Stimulated activated CD4-positive, alpha-beta T cell treated with anti-CD3 and anti-CD28 coated beads, Interleukin-4, amount 100 ng/mL, for 48 hours (primary cell): ENCODE measurements at places on chromosomes 4 and X.

- no peak for DNase-seq
These were observed 132.7 kb downstream of the ARHGAP10 start for GRCh38 chr4:147864607-147865006.

- DNase-seq, result no peak
These were observed 142.9 kb downstream of the TMEM164 start for GRCh38 chrX:110145854-110146253.

DNA sequence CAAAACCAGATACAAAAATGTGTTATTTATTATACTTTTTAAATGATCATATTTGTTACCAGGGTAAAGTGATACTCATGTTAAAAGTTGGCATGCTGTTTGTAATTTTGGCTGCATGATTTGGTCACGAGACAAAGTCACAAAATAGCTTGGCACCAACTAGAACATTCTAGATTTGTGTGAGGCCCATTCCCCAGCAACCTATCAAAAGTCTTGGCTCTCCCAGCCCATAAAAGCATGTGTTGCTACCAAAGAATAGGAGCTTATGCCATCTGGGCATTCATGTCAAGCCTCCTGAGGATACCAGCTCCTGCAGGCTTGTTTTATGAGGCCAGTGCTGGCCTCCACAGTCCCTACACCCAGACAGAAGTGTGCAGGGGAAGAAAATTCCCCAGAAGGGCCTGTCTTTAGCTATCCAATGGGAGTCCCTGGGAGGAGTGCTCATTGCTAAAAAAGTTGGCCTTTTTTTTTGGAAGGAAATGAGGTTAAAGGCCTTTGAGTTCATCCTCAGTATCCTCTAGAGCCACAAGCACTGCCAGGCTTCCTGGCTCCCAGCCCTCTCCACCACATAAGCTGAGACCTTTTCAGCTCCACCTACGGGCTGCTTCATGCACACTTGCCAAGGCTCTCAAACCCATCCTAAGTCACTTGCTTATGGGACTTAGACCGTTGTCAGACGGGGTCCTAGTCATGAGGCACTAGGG lies 211.9 kb upstream of the EOLA2 start:
- DNase-seq, result no peak

DNA sequence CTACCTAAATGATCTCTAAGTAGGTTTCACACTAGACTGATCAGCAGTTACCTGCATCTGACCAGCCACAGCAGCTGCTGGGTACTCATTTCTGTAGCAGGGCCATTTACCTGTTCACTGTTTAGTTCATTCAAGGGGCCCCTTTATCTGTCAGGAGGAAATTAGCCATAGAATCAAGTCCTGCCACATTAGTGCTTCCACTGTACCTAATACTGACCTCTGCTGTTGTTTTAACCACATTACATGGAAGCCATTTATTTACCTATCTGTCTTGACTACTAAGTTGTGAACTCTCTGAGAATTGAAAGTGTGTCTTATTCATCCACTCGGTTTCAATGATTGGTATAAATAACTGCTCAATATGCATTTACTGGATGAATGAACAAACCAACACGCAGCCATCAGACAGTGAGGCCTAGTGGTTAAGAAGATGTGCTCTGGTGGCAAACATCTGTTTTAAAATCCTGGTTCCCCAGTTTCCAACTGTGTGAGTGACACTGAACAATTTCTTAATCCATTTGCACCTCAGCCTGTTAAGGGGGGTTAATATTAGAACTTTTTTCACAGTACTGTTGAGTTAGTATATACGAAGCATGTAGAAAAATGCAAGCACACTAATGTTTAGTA lies 30.0 kb upstream of the ANXA5 start:
- DNase-seq, result peak; percentile 16

DNA sequence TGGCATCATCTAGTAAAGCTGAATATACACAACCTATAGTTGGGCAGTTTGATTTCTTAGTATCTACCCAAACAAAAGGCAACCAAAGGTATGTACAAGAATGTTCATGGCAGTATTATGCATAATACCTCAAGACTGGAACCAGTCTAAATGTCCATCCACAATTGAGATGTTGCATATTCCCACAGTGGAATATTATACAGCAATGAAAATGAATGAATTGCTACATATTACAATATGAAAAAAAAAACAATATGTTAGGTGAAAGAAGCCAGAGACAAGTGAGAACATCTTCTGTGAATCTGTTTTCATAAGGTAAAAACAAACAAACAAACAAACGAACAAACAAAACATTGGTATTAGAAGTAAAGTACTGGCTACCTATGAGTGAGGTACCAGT lies 11.6 kb upstream of the RAB28 start:
- no peak for DNase-seq

DNA sequence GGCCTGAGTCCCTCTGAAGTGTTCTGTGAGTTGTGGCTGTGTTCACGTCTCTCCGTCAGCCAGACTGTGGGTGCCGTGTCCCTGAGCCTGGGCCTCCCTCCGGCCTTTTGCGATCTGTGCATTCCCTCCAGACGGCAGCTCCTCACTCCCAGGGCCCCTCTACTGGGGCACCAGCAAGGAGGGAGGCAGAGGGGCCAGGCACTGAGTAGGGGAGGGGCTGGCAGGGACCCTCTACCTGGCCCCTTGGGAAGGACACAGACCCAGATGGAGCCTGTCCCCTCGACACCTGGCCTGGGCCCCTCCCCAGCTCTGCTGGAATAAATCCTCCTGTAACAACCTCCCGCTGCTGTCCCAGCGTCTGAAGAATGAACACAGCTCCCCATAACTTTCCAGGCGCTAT lies 110.0 kb upstream of the NKX1-1 start:
- no peak for DNase-seq

GRCh38 chr4:186148336-186148975 lies 42.9 kb upstream of the CYP4V2 start:
- no peak for DNase-seq

GRCh38 chr4:40669504-40669903 lies 39.8 kb upstream of the RBM47 start:
- DNase-seq, result peak; percentile 11

DNA sequence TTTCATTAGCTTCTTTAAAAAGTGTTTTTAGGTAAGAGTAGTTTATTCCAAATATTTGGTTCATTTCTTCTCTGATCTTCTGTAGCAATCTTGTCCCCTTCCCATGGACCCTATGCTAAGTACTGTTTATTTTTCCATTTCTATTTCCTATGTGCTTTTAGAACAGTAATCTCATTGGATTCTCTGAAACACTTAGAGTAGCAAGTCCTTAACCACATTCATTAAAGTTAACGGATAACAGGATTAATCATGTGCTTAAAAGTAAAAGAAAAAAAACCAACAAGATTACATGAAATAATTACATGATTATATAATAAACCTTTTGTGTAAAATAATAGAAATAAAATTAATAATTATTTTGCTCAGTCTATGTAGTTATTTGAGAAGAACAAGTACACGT lies 929.7 kb downstream of the C4orf33 start:
- DNase-seq, result no peak

DNA sequence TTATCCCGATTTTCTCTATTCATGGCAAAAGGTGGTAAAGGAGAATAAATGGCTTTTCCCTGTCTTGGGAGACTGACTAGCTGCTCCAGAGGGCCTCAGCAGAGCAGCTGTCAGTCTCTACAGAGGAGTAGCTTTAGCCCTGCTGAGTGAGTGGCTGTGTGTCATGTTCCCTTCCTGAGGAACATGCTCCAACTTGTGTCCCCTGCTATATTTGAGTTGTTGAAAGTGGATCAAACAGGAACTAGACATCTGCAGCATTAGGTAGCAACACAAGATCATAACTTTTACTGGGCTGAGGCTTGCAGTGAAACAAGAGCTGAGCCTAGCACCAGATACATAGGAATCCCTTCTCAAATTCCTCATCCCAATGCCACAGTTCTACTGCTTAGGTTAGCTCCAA lies 26.7 kb upstream of the PLAC1 start:
- no peak for DNase-seq

DNA sequence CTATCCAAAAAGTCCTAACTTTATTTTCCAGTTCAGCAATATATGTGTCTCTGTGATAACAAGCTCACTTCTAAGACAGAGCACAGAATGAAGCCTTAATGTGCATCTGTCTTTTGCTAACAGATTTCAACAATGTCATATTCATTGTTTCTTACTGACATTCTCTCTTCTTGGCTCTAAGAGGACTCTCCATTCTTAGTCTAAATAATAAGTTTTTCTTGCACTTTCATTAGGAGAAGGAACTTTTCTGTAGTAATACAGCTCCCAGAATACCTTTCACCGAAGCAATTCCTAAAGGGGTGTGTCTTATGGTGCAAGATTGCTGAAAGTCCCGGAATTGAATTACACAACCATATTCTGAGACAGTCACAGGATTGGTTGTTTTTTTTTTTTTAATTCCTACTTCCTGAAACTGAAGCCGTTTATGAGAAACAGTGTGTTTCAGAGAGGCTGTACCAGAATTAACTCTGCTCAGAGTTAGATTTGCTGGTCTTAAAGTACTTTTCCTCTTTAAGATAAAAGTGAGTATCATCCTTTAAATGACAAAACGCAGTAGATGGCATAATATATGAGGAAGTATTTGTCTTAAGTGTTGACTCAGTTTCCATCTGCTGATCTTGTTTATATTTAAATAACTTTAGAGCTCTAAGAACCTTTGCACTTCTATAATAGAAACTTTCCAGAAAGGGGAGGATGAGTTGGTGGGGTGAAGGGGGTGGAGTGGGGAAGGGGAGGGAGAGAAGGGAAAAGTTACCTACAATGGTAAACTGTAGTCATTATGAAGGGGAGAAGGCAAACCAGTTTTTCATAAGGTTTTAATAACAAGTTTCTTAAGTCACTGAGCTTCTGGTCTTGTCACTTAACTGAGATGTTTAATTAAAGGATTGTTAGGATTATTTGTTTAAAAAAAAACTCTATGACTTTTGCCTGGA lies at the start of gene ALPK1:
Gene ALPK1 (plus strand): TSS at position 421 of the 932 bp plus-strand sequence.
- DNase-seq, result no peak

- no peak for DNase-seq
These were observed 1508.3 kb upstream of the TENM3 start for GRCh38 chr4:180734753-180735432.

DNA sequence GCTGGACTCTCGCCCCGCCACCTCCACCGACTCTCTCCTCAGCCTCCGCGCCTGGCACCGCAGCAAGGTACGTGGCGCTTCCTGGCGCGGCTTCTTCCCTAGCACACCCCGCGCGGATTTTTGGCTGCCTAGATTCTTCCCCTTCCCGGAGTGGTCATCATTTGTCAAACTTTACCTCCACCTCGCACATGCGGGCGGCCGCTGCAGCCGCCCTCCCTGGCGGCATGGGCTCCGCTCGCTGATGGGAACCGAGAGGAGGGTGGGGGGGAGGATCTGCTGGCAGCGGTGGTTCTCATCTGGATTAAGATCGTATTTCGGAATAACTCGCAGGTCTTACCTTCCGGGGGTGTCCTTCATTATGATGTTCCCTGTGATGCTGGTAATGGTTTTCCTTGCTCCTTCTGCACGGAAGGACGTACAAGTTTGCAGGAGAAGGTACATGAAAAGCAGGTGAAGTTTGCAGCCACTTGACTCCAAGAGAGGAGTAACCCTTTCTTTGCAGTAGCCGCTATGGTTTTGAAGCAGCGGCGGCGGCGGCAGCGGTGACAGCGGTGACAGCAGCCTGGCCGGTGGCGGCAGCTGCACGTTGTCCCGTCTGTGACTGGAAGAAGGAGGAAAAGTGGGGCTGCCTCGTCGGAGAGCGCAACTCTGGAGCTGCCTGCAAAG lies 2183.9 kb upstream of the TENM3 start:
- DNase-seq, result no peak

DNA sequence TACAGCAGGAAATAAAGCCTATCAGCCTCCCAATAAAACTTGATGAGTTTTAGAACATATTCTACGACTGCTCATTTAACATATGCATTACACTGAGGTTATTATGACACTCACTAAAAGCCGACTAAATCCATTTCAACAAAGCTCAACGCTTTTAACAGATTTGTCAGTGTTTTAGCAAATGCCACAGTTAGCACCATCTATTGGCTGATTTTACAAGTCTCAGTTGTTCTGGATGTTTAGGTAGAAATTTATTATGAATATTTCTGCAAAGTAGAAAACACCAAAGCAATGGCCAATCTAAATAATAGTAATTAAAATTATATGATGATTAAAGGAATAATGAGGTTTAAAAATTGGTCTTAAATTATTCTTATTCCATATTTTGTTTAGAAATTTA lies 993.2 kb upstream of the PCDH7 start:
- no peak for DNase-seq

DNA sequence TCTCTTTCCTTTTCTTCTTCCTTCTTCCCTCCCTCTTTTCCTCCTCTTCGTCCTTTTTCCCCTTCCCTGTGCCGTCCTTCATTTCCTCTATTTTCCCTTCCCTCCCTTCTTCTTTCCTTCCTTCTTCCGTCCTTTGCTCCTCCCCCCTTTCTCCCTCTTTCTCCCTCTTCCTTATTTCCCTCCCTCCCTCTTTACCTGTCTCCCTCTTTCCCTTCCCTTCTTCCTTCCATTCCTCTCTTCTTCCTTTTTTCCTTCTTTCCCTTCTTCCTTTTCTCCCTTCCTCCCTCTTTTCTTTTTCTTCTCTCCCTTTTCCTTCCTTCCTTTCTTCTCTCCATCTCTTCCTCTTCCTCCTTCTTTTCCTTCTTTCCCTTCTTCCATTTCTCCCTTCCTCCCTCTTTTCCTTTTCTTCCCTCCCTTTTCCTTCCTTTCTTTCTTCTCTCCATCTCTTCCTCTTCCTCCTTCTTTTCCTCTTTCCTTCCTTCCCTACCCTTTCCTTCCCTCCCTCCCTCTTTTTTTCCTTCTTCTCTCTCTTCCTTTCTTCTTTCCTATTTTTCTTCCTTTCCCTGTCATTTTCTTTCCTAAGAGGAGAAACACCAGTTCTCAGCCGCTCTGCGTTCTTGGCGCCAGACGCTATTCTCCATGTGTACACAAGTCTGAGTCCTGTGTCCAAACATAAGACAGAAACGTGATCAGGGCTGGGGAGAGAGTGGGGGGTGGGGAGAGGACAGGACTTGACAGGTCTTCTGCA lies 597.1 kb downstream of the MID1IP1 start:
- no peak for DNase-seq

DNA sequence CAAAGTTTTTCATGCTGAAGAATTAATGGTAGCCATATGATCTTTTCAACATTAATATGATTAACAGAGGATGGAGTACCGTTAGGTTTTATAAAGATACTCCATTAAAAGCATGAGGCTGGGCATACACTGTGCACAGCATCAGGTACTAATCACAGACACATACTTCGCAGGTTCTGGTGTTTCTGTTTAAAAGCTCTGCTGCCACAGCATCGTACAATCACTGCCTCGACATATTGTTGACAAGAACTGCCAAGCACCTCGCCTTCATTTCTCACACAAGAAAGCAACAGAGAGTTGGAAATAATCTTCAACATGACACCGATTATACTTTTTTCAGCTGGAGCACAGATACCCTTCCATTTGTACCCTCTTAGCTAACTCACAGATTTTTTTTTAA lies 753.4 kb upstream of the FAM241A start:
- no peak for DNase-seq

GRCh38 chrX:153609917-153610835 lies 11.2 kb upstream of the CCNQ start:
- peak; percentile 66 for DNase-seq

DNA sequence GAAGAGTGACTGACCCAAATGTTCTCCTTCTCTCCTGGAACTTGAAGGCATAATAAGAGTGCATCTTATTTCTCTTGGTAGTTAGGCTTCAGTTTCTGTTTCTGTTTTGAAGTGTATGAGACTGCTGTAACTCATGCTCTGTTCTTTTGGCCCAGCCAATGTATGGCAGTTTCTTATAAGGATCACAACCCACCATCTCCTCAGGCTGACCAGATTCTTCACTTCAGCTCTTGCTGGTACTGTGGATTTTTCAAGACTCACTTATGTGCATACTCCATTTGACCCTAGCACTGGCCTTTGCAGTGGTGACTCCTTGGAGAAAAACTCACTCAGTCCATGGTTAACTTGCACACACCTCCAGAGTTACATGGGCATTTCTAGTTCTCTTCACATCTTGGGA lies 9.6 kb upstream of the YTHDC1 start:
- no peak for DNase-seq

GRCh38 chr4:76756416-76756815 lies 141.5 kb downstream of the SOWAHB start:
- DNase-seq, result no peak
